ENCODE measurements at places on chromosomes 16 and 17.

GRCh38 chr17:82752371-82753200, 721 bp downstream of the TBCD start:
- DNase-seq, result peak; percentile 76

DNA sequence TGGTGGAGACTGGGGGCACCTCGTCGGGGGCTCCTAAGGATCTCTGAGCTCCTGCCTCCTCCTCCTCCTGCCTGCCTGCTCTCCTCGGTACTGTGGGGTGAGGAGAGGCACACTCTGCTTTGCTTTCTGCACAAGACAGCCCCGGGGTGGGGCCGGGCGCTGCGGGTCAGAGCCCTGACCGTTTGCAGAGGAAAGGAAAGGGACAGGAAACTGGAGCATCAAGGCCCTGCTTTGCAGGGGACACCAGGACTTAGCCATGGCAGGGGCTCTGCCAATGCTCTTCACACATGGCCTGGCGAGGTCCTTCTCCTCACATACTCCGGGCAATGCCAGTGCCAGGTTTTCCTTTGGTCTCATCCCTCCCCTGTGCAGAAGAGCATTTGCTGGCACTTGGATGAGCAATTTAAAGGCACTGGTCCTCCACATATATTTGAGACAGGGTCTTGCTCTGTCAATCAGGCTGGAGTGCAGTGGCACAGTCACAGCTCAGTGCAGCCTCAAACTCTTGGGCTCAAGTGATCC, 23.8 kb upstream of the DOC2B start:
- no peak for DNase-seq

DNA sequence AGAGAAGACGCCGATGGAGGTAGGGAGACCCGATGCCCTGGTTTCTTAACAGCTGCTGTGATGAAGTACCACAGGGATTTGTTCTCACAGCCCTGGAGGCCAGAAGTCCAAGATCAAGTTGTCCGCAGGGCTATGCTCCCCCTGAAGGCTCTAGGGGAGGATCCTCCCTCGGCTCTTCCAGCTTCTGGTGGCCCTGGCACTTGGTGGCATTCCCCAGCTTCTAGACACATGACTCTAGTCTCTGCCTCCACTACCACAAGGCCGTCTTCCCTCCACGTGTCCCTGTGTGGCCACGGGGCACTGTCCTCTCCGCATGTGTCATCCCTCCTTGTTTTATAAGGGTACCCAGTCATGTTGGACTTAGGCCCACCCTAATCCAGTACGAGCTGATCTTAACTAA, 375.2 kb downstream of the SLC39A11 start:
- no peak for DNase-seq

DNA sequence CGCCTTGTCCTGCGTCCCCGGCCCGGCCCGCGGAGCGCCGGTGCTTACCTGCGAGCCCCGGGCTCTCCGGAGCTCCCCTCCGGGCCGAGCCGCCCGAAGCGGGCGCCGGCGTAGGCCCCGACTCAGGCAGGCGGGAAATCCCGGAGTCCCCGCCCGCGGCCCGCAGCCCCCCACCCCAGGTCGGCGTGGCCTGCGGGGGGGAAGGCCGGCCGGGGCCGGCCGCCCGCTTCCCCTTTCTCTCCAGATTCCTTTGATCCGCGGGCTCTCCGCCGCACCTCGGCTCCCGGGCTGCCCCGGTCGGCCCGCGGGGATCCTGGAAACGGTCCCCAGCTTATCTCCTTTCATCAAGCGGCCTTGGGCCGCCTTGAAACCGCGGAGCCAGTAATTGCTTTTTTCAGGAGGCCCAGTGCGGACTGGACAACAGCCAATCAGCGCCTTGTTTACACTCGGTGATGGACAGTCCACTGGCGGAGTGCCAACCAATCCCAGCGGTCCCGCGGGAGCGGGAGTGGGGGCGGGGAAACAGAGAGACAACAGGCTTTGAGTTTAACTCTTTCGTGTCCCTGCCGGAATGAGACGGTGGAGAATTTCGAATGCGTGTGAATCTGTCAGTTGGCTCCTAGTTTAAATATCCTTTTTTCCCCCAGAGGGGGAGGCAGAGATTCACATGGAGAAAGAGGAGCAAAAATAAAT, 1.4 kb upstream of the BAHCC1 start:
- DNase-seq, result peak; percentile 99

DNA sequence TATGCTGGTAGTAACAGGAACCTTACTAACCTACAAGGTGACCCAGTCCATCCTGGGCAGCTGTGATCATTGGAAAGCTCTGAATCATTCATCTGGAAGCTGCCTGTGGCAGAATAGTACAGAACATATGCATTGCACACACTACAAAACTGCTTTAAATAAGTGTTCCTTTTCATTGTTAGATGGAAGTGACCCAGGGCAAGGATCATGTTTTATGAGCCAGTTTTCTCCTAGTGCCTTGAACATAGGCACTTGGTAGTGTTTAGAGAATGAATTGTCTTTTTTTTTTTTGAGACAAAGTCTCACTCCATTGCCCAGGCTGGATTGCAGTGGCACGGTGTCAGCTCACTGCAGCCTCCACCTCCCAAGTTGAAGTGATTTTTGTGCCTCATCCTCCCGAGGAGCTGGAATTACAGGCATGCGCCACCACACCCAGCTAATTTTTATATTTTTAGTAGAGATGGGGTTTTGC, 55.4 kb downstream of the TENT4B start:
- DNase-seq, result no peak

DNA sequence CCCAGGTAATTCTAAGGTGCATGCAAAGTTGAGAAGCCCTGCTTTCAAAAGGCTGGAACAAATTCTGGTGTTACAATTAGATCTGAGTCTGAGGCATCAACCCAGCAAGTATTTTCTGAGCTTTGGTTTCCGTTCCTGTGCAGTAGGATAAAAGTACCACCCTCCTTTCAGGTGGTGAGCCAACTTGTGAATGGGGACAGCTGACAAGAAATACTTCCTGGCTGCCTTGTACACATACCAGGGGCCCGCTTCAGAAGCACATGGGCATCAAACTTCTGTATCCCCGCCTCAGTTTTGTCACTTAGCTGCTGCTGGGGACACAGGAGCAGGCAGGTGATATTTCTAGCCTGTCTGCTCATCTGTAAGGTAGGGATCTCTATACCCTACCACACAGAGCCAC, 252.2 kb downstream of the CPPED1 start:
- DNase-seq, result no peak

DNA sequence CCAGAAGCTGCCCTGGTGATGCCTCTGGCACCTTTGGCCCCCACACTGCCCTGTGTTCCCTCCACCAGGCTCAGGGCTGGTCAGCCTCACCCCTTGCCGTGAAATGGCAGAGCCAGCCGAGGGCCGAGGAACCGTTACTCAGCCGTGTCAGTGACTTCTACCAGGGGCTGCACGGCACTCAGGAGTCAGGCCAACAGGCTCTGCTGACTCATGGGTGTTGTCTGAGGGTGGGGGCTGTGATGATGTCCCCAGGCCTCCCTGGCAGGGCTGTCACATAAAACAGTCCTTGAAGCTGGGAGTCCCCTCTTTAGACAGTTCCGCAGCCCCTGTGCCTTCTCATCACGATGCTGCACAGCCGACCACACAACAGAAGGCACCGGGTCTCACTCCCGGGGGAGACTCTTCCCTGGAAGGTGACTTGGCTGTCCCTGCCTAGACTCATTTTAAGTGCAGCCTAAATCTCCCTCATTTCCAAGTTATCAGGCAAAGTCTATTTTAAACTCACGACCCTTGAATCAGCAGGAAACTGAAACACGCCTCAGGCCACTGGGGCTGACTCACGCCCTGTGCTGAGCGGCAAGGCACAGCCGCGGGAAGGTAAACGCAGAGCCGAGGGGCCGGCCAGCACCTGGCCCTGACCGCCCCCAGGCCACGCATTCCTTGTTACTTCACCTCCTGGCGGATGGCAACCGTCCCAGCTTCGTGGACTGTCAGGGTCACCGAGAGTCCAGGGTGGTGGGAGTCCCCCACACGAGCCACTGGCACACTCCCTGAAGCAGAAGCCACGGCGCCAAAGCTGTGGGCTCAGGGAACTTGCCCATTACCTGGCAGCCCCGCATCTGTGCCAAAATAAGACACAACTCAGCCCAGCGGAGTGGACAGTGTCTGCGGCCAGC, 102.6 kb downstream of the ZNF778 start:
- no peak for DNase-seq

DNA sequence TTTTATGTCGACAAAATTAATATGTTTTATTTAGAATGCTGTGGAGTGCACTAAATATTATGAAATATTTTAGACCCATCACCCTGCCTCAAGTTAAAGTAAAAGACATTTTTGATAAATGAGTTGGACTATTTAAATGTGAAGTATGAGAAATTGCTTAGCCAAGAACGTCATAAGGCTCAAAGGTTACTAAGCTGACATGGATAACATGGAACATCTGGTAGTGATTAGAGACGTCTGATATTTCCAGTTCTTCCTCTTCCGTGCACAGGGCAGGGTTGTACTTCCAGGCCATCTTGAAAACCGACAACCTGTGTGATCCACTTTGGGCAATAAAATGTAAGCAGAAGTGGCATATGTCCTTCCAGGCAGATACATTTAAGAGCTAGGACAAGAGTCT, 7.2 kb upstream of the CCL8 start:
- DNase-seq, result no peak

DNA sequence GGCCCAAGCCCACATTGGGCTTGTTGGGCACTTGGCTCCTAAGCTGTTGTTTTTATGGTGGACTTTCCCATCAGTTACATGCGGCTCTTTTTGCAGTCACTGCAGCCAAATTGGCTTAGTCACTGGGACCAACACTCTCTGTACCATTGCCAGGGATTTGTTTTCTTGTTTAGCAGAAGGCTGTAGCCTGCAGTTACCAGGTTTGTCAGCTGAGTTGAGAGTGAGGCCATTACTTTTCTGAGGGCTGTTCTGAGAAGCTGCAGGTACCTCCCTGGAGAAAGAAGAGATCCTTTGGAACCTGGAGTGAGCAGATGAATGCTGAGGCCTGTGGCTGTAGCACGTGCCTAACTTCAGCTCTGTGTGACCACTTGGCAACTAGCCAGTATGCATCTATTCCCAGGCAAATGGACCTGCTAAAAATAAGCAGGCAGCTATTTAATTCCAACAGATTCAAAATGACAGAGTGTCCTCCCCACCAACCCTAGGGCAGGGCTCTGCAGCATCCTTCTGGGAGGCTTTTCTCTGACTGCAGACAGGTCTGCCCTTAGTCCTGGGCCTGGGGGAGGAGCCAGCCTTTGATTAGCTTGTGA, 12.9 kb downstream of the AKAP1 start:
- no peak for DNase-seq

DNA sequence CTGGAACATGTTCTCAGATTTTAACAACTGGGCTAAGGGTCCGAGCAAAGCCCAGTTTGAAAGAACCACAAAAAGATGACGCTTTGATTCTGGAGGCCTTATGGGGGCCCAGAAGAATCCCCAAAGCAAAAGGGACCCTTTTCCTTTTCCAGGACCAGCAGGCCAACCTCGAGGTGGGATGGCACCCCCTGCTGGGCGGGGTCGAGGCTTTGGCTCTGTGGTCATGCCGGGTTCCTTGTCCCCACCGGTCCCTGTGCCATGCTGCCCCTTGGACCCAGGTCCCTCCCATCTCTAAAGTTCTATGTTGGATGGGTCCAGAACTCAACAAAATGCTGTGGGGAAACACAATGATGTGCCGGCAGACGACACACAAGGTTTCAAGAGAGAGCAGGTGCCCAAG, 30.9 kb downstream of the TMEM204 start:
- DNase-seq, result no peak

GRCh38 chr17:78268191-78268874, 36.9 kb downstream of the TMEM235 start:
- DNase-seq, result peak; percentile 80

DNA sequence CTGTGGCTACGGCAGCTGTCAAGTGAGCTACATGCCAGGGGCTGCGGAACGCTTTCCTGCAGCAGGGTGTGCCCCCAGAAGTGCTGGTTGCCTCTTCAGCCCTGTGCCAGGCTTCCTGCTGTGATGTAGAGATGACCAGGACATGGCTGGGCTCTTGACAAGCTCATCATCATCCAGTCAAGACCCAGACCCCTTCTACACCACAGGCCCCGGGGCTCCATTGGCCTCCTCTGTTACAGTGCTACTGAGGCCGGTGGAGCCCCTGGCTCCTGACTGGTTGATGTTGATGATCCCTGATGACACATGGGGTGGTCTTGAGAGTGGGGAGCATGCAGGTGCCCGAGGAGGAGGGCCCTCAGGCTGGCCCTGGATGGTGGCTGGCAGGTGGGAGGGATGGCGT, 50.1 kb downstream of the B9D1 start:
- no peak for DNase-seq

DNA sequence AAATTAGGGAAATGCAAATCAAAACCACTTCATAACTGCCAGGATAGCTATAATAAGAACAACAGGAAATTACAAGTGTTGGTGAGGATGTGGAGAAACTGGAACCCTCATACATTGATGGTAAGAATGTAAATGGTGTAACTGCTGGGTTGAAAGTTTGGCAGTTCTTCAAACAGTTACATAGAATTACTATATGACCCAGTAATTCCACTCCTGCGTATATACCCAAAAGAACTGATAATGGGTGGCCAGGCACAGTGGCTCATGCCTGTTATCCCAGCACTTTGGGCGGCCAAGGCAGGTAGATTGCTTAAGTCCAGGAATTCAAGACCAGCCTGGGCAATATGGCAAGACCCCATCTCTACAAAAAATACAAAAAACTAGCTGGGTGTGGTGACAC, 4.5 kb upstream of the CMTM4 start:
- no peak for DNase-seq

DNA sequence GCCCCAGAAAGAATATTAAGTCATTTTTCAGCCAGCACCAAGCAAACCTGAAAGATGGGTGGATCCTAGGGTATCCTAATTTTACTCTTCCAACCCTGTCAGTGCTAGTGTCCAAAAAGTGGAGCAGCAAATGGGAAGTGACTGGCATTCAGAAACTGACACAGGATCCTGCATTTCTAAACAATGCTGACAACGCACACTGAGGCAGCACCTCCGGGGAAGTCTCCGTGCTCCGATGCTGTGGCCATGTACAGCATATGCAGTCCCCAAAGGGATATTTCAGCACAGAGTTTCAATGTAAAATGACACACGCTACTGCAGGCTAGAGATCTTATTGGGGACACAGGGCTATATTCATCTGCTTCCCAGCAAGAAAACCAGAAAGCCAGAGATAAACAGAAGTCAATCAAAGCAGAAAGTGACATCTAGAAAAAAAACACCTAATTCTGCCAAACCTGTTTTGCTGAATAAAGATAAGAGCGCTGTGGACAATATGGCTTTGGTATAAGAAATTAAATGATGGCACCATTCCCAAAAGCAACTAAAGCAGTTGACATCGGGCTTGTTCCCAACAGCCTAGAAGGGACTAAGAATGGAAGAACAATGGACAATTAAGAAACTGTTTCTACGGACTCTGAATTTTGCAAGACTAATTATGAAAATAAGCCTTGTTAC, 17.3 kb downstream of the XYLT1 start:
- DNase-seq, result no peak

GRCh38 chr16:56936950-56937349, 5.0 kb downstream of the HERPUD1 start:
- DNase-seq, result no peak

GRCh38 chr17:71392715-71393567, 727.9 kb upstream of the SOX9 start:
- DNase-seq, result no peak

- no peak for DNase-seq
These were observed 123.2 kb upstream of the AXIN2 start for GRCh38 chr17:65684631-65685030.

Measured in H7 (cell line).